Suprapubic skin (tissue), 4 donors: ENCODE measurements at places on chromosomes 12 and 14.

DNA sequence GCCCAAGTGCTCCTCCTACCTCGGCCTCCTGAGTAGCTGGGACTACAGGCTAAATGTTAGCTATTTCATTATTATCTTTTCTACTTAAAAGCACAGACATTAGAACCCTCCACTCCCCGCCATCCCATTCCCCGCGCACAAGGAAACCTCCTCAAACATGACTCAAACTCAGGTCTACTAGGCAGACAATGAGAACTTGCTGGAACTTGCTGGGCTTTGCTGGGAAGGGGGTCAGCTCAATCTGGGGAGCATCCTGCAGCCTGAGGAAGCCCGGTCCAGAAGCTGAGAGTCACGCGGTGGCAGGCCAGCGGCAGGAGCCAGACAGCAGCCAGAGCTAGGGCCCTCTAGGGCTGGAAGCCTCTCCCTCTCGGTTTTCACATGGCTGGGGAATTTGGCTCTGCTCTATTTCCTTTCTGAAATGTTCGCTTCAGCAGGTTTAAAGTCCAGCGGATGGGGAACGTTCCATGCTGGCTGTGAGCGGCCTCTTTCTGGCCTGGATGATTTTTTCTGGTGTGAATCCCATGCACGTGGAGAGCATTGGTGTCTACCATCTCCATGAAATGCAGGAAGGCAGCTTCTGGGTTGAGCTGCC, 68.5 kb downstream of the SLC6A12 start:
- no peak for DNase-seq

DNA sequence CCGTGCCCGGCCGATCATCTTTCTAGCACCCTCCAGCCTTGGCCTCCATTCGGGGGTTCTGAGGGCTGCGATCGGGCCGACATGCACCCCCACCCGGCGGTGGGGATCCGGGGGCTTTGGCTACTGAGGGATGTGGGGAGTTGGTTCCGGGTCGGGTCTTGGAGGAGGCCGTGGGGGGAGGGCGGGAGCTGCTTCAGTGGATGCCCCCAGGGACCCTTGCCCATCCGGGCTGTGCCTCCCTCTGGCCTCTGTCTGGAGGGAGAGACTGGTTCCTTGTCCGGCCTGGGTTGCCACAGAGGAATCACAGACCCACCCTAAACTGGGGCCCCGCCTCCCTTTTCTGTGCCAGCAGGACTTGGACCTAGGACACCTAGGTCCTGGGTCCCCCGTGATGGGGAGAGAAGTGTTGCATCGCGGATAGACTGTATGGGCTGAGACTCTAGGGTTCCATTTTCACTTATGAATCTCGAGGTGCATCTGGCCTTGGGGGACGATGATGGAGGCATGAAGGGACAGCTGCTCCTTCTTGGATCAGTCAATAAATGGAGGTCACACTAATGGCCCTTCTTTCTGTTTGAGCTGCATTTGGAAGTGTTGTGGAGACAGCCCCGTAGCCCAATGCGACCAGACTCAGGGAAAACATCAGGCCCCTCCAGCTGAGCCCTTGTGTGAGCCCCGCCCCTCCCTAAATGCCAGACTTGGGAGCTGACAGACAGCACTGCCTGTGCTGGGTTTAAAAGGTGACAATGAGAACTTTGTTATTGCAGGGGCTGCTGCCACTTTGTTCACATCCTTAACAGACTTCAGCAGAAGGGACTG, 577 bp downstream of the DTX3 start:
- no peak for DNase-seq

DNA sequence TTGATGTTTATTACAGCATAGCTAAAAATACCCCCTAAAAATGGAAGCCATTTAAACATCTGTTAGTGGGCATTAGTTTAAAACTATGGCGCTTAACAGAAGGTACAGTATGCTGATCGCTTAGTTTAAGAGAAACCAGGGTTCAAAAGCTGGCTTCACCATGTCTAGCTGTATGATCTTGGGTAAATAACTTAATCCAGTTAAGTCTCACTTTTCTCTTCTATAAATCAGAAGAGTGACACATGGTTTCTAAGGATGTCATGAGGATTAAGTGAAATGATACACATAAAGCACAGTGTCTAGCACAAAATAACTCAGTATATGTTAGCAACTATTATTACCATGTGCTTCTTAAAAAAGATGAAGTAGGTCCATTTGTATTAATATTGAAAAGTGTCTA, 38.7 kb downstream of the STK38L start:
- no peak for DNase-seq

DNA sequence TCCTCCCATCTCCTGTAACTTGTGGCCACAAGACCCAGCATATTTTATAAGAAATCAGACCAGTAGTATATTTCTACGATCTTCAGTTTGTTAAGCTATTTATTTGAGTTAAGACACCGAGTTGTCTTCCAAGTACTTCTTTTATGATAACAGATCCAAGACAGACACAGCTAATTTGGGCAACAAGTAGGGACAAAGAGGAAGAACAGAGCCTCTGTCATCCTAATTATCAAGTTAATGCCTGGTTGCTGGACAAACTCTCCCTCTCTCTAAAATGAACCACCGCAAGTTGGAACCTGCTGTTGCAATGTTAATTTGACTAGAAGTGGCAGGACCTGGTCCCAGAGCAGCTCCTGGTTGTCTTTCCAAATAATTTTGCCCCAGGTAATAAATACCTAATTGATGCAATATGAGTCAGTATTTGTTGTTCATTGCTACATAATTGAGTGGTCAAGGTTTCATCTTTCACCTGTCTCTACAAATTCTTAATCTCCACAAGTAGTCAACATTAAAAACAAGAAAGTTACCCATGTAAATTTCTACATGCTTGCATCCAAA, 323.7 kb downstream of the PAWR start:
- DNase-seq = no peak

DNA sequence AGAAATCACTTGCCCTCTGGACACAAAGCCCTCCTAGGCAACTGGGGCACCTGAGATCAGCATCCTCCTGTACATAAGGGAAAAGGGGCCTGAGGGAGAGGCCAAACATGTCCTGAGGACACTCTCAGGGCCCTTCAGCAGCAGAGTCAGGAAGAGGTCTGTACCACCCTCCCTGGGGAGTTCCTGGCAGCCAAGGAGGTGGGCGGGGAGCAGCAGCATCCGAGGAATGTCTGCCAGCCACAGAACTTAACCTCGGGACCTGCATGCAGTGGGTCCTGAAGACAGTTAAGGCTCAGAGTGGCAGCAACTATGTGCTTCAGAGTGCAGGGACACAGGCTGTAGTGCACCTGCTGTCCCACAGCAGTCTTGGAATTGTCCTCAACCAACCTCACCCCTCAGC, 62.1 kb downstream of the SPTB start:
- no peak for DNase-seq

GRCh38 chr14:21768116-21768874, 94.7 kb upstream of the OR4E1 start:
- DNase-seq = no peak

GRCh38 chr12:17342381-17342961, 736.5 kb upstream of the LMO3 start:
- no peak for DNase-seq

- DNase-seq = no peak
Measured at GRCh38 chr14:90809530-90810312, 6.5 kb downstream of the TTC7B start.
